ENCODE measurements at places on chromosomes 5 and 9. TPM values are rescaled to one million over a fixed set of nuclear protein-coding genes. Genes with fewer than 3 reads are reported as not detected.

SAPCD2 gene
- 3.4 TPM for total RNA-seq

PRDM9 gene
- not detected for total RNA-seq

IRGM gene
- total RNA-seq = not detected

RASA1 gene
- 29.3 TPM for total RNA-seq

PCDHB16 gene
- 10.8 TPM for total RNA-seq

ACER2 gene
- total RNA-seq = 0.52 TPM

RNF180 gene
- total RNA-seq = 5.3 TPM

SARDH gene
- 0.21 TPM for total RNA-seq

PCDHGA2 gene
- 0.21 TPM for total RNA-seq

PTGDS gene
- total RNA-seq = 123 TPM

Data from osteocyte (in vitro differentiated cells).